ENCODE measurements at places on chromosomes 11 and 22.

DNA sequence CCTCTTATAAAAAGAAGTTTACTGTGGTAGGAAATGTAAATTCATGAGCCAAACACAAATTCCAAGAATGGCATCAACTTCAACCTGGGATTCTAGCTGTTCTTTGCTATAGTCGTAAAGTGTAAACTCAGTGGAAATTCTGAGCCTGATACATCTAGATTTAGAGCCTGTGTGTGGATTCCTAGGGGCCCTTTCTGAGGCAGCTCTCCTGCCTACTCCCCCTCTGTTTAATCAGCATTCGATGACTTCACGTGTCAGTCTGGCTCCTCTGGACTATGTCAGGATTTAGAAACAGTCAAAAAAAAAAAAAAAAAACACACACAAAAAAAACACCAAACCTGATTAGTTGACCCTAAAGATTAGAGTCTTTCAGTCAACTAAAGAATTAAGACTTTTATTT lies 93.1 kb upstream of the SC5D start:
- DNase-seq, result no peak

- DNase-seq, result no peak
These were observed 130.9 kb downstream of the KIF18A start for GRCh38 chr11:27977031-27977430.

GRCh38 chr11:63609536-63609935 lies 4.7 kb downstream of the PLAAT3 start:
- DNase-seq, result no peak

DNA sequence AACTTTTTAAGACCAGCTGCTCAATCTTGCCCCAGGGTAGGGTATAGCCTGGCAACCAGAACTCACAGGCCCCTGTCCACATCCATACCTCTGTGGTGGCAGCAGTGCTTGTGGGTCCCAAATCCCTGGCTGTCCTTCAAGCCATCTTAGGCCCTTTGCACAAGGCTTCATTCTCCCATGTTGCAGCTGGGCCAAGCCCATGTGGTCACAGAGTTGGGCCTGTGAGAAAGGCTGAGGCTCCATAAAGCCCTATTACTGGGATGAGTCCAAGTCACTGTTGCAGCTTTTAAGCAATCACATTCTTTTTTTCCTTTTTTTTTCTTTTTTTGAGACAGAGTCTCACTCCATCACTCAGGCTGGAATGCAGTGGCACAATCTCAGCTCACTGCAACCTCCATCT lies 47.9 kb upstream of the SLC25A1 start:
- no peak for DNase-seq

GRCh38 chr11:9180784-9181183 lies 84.4 kb downstream of the DENND5A start:
- DNase-seq, result no peak

DNA sequence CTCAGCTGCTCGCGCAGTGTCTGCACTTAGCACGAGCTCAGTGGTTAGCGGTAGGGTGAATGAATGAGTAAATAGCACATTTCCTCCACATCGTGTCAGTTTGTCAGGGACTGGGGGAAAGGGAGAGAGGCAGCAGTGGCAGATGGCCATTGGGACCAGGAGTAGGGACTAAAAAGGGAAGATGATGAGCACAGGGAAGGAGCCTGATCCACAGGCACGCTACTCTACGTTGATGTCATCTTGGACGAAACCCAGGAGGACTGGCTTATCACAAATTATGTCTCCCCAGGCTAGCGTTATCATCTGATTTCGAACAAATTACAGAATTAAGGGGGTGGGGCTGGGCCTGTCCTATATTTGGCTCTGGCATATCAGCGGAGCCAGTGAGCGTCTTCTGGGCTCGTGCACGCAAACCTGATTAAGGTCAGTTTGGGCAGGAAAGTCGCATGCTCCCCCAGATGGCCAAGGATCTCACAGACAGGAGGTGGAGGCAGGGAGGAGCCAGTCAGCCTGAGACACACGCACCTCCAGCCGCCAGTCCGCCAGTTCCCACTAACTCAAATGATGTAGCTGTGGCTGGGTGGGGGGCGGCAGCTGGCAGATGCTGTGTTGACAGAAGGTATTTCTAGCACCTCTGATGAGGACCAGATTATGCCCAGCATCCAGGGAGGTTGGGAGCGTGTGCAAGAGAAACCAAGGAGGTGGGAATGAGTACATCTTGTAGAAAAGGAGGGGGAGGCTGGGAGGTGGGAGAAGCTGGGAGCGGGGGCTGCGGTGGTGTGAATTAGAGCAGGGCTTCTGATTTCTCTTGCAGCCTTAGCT lies 97.4 kb upstream of the PRDM11 start:
- DNase-seq, result no peak

DNA sequence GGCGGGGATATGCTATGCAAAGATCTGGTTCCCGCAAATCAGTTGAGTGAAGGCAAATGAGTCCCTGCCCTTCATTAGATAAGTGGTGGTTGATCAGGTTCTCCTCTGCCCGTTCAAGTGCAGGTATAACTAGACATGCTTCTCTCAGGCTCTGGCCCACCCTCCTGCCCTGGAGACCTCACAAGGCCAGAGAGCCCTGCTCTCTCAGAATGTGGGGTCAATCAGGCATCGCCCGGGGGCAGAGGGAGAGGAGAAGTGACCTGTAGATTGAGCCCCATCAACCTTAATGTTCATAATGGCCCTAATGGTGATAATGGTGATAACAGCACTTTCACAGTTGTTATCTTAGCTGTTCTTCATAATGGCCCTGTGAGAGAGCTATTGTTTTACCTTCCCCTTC lies 224.3 kb downstream of the DSCAML1 start:
- no peak for DNase-seq

DNA sequence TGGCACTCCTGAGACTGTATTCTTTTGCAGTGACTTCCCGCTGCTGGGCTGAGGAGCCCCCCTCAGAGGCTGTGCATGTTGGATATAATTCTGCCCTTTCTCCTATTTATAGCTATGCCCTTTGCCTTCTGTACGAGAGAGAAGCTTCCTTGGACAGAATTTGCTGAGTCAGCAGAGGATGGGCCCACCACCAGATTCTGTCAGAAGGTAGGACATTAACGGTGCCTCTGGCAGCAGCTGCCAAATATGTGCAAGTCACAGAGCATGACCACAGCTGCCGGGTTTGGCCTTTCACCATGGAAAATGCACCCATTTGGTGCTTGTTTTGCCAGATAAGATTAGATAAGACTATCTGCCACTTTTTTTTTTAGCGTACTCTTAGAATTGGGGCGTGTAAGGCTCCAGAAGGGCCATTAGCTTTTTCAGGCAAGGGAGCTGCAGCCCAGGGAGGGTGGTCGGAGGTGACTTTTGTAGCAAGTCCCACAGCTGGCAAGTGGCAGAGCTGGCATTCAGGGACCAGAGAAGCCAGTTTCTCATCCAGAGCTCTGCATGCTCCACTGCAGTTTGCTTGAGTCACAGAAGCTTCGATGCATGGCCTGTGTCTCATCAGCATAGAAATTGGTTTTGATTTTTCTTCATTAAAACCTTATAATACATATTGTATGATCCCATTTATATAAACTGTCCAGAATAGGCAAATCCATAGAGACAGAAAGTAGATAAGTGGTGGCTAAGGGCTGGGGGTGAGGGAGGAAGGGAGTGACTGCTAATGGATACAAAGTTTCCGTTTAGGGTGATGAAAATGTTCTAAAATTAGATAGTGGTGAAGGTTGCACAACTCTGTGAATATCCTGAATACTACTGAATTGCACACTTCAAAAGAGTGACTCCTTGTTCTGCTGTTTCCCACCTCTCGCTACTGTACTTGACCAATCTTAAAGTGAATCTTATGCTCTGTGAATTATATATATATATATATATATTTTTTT lies 15.8 kb downstream of the UPB1 start:
- no peak for DNase-seq

DNA sequence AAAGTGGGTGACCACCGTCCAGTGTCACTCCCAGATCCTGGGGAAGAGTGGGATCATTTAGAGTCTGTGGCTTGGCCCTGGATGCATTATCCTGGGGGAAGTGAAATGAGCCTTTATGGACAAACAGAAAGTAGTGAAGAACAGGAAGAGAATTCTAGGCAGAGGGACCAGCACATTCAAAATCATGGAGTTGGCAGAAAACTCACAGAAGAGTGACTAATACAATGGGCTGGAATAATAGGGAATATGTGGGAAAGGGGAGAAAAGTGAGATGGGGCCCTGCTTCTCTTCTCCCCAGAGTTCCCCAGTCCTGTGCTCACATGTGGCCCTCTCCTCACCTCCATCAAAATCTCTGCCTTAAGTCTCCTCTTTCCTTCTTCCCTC lies 84.3 kb downstream of the CCDC81 start:
- DNase-seq, result no peak

- no peak for DNase-seq
These were observed 22.7 kb downstream of the BTBD10 start for GRCh38 chr11:13440100-13440855.

- DNase-seq, result no peak
These were observed 276.9 kb downstream of the KIRREL3 start for GRCh38 chr11:126723665-126724045.

- no peak for DNase-seq
These were observed 89.0 kb downstream of the SLC1A2 start for GRCh38 chr11:35330156-35330889.

GRCh38 chr22:37824674-37825641 lies 1.8 kb downstream of the GALR3 start:
- no peak for DNase-seq

GRCh38 chr11:65627202-65627601 lies 10.7 kb upstream of the SIPA1 start:
- no peak for DNase-seq

- DNase-seq, result no peak
These were observed 16.4 kb downstream of the SMARCB1 start for GRCh38 chr22:23803001-23803819.

- no peak for DNase-seq
These were observed 1.5 kb upstream of the PHRF1 start for GRCh38 chr11:574632-575312.

DNA sequence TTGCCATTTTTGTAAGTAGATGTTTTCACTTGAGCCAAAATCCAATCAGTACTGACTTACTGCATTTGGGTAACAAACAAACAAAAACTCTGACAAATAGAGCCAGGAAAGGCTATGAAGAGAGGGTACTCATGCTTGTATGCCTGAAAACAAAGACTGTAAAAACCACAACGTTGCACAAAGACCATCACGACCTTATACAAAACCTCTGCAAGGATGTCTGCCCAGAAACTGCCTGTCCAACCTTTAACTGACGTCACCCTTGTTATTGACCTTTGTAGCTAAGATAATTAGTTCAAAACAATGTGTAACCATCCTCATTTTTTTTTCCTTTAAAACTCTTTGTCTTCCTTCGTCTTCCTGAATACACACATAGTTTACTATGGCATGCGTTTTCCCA lies 804 bp upstream of the CREBZF start:
- DNase-seq, result no peak
